Activated CD4-positive, alpha-beta memory T cell treated with anti-CD3 and anti-CD28 coated beads, Interleukin-2, amount 10 ng/mL, durations not matched to agents 7 days and 5 days (primary cell): ENCODE measurements at places on chromosomes 2 and 18. TPM values are rescaled to one million over a fixed set of nuclear protein-coding genes. Genes with fewer than 3 reads are reported as not detected.

UGT1A8 gene
- not detected for total RNA-seq

GRCh38 chr2:182726473-182726872 is 10.4 kb downstream of the DNAJC10 start:
- H3K27me3 ChIP-seq, result no peaks in the 10 kb centered on the region
- no peaks in the 10 kb centered on the region for H3K4me1 ChIP-seq
- no peak overlapping the region for H3K27ac ChIP-seq
- DNase-seq, result no peak
- H3K36me3 ChIP-seq, result peaks cover 26% of the 10 kb centered on the region

FHL2 gene
- 3.0 TPM for total RNA-seq

DNA sequence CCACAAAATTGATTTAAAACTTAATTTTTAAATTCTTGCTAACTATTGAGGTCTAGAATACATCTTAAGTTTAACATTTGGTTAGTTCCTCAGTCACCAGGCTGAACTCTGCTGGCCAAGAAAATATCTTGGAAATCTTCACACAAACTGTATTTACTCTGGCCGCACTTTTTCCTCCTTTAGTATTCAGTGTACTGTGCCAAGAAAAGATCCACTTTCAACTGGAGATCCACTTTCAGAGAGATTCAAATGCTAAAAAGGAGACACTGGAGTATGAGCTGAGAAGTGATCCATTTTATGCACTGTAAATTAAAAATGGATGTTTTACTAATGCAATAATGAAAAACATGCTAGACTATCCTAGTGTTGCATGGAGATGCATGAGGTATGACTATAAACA is 98.1 kb downstream of the ANTXR1 start:
- H3K36me3 ChIP-seq, result no peaks in the 10 kb centered on the region
- peaks cover 34% of the 10 kb centered on the region for H3K27me3 ChIP-seq
- H3K4me1 ChIP-seq, result no peaks in the 10 kb centered on the region
- no peak overlapping the region for H3K4me3 ChIP-seq

INPP5D gene
- 163 TPM for total RNA-seq

GRCh38 chr2:67340133-67341011 is 56.8 kb upstream of the ETAA1 start:
- no peaks in the 10 kb centered on the region for H3K36me3 ChIP-seq
- H3K4me3 ChIP-seq, result no peak overlapping the region
- H3K27ac ChIP-seq, result no peak overlapping the region
- H3K27me3 ChIP-seq, result no peaks in the 10 kb centered on the region

DNA sequence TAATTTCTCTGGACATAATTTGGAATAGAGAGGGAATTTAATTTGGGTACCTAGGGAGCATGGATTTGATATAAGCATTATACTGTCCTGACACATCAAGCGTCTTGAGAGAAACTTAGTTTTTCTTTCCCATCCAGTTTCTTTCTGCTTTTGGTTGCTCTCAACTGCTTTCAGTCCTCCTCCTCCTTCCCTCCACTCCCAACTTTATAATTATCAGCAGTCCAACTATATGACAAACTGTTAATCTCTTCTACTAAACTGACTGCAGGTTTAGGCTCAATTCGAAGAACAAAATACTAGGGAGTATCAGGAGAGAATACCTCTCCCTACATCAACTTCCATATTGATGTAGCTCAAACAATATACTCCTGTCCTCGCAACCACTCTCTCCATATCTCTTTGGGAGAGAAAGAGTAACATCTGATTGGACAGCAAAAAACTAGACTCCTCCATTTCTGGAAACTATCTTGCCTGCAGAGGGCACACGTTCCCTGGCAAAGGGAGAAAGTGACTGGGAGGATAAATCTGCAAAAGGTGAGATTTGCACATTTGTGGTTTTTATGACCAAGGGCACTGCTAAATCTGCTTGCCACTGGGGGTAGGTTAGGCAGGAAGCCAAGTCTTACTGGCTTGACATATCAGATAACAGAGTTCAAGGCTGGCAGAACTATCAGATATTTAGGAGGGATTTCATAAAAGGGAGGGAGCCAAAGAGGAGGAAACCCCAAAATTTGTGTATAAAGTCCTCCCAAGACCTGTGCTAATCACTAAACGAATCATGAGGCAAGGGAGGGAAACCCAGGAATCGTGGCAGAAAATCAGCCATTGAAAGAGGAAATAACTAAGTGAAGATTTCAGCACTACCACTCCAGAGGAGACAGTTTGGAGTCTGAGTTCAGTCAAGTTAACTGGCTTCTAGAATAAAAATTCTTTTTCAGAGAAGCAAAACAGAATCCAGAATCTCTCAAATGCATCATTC is 40.0 kb downstream of the ICA1L start:
- H3K27ac ChIP-seq, result no peak overlapping the region
- peak; percentile 58 for DNase-seq
- H3K36me3 ChIP-seq, result no peaks in the 10 kb centered on the region
- H3K4me1 ChIP-seq, result peaks cover 12% of the 10 kb centered on the region
- H3K27me3 ChIP-seq, result peaks cover 6% of the 10 kb centered on the region

B3GNT7 gene
- 0.15 TPM for total RNA-seq
